ENCODE measurements at places on chromosomes 12 and 14.

DNA sequence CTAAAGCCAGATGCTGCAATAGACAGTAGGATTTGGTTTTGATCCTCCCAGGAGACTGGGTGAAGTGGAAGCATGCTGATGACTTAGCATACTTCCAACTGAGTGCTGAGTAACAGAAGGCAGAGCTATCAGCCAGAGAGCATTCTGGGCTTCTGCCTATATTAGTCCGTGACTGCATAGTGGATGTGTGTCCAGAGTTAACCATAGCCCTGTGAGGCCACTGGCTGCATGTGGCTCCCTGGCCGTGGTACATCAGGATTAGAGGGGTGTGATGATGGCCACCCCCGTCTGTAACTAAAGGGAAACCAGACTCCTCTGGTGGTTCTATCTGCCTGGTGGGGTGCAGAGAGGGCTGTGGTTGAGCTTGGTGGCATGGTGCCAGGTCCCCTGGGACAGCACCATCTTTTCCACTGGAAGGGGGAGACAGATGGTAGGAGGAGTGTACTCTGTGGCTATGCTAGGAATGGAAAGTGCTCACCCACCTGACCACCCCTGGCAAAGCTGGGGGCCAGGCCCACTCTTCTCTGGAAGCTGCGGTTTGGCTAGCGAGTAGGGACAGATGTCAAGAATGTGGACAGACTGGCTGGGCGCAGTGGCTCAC lies 27.4 kb downstream of the ABCD4 start:
- DNase-seq = peak; percentile 81

GRCh38 chr14:54481695-54482094 lies 7.1 kb downstream of the GMFB start:
- DNase-seq = no peak

DNA sequence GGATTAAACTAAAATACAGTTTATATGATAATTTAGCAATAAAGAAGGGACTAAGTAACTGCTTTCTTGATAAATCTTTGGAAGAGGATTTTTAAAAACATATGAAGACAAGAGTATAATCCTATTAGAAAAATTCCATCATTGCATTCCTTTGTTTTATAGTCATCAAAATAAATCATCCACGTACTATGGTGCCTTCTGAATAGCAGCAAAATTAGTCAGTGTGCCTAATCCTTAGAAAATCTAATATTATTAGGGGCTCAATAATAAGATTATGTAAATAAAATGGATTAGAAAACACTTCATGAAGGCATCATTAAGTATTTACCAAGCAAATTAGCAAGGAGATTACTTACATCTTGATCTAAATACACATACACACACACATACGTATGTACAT lies 102.1 kb downstream of the KCNH5 start:
- DNase-seq = peak; percentile 10

GRCh38 chr12:14138495-14138894 lies 157.1 kb upstream of the GRIN2B start:
- DNase-seq = no peak

DNA sequence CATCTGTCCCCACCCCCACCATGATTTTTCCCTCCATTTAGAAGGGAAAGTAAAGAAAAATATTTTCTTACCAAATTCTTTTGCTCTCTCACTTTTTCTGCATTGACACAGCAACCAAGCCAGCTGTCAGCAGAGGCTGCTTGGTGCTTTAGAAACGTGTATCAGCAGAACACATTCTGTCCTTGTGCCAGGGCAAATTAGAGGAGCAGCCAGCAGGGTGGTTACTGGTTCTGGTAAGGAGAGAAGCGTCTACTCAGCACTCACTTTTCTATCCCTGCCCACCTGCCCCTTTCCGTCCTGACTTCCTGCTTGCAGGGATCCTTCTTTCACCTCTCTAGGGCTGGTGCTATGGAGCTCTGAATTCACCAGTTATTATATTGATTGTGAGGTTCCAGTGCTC lies 327.5 kb upstream of the PDE3A start:
- no peak for DNase-seq

DNA sequence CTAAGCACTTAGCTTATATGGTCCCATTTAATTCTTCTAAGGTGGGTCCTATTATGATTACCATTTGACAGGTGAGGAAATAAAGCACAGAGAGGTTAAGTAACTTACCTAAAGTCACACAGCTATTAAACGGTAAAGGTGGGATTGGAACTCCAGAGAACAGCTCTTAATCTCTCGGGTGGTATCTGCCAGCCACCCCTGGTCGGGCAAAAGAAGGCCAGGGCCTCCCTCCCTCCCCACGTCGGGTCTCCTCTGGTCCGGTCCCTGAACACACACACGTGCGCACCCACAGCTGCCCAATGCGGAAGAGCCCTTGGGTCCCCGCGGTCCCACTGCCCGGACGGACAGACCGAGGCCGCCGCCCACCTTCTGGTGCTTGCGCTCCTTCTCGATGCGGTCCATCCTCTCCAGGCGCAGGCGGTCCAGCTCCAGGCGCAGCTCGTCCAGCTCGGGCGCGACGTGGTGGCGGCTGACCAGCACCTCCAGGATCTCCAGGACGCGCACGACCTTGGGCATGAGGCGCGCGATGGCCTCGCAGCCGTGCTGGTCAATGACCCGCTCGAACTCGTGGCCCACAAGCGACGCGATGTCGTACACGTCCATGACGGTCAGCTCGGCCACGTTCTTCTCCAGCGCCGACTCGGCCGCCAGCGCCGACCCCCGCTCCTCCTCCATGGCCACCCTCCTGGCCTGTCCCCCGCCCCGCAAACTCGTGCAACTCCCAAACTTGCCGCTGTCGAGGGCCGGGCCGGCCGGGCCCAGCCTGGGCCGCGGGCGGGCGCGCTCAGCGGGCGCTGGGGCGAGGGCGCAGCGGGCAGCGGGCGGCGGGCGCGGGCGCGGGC lies 490 bp downstream of the RILPL1 start:
- peak; percentile 35 for DNase-seq

DNA sequence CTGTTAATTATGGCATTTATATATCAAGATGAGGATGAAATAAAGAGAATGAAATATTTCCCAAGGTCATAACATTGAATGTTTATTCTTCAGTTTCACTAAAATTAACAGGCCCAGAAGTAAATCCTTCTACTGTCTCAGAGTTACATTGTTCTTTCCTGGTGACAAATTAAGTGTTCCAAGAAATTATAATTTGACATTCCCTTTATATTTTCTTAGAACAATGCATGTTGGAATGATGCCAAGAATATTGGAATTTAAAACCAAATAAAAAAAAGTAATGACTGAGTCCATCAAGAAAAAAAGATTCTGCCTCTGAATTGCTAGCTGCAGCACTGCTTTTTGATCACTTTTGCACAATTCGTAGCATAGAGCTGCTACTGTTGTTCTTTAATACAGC lies 152.1 kb downstream of the METTL25 start:
- no peak for DNase-seq

- peak; percentile 73 for DNase-seq
Observed at GRCh38 chr14:44895716-44896115, 66.0 kb downstream of the KLHL28 start.

- no peak for DNase-seq
Observed at GRCh38 chr12:93256256-93256969, 121.3 kb upstream of the NUDT4 start.

GRCh38 chr12:45987340-45987727 lies 3.0 kb downstream of the SCAF11 start:
- DNase-seq = no peak

- DNase-seq = no peak
Observed at GRCh38 chr12:1610072-1610643, 15.8 kb upstream of the FBXL14 start.

Data from astrocyte of the spinal cord (primary cell).